Sigmoid colon (tissue), 7 donors: ENCODE measurements at places on chromosomes 1 and 21. TPM values are rescaled to one million over a fixed set of nuclear protein-coding genes. Genes with fewer than 3 reads are reported as not detected.

Gene NHLH1
- not detected for polyA plus RNA-seq

Gene HDGF
- 297 TPM for polyA plus RNA-seq

Gene OR2G6
- polyA plus RNA-seq, result not detected

Gene PTAFR
- 1.8 TPM for polyA plus RNA-seq

Gene S100A10
- polyA plus RNA-seq, result 1,087 TPM

Gene SAMD11
- polyA plus RNA-seq, result 3.7 TPM

Gene CYP4Z1
- polyA plus RNA-seq, result not detected

Gene NBPF12
- 8.3 TPM for polyA plus RNA-seq

Gene ACOT11
- polyA plus RNA-seq, result 21.0 TPM

Gene LRRC7
- polyA plus RNA-seq, result not detected

Gene CD84
- polyA plus RNA-seq, result 3.2 TPM

Gene AXDND1
- 2.4 TPM for polyA plus RNA-seq

Gene ASTN1
- not detected for polyA plus RNA-seq

Gene PLA2G2F
- polyA plus RNA-seq, result 0.80 TPM

Gene S100B
- 20.4 TPM for polyA plus RNA-seq

Gene CCDC181
- not detected for polyA plus RNA-seq
